ENCODE measurements at places on chromosomes 12 and 14.

DNA sequence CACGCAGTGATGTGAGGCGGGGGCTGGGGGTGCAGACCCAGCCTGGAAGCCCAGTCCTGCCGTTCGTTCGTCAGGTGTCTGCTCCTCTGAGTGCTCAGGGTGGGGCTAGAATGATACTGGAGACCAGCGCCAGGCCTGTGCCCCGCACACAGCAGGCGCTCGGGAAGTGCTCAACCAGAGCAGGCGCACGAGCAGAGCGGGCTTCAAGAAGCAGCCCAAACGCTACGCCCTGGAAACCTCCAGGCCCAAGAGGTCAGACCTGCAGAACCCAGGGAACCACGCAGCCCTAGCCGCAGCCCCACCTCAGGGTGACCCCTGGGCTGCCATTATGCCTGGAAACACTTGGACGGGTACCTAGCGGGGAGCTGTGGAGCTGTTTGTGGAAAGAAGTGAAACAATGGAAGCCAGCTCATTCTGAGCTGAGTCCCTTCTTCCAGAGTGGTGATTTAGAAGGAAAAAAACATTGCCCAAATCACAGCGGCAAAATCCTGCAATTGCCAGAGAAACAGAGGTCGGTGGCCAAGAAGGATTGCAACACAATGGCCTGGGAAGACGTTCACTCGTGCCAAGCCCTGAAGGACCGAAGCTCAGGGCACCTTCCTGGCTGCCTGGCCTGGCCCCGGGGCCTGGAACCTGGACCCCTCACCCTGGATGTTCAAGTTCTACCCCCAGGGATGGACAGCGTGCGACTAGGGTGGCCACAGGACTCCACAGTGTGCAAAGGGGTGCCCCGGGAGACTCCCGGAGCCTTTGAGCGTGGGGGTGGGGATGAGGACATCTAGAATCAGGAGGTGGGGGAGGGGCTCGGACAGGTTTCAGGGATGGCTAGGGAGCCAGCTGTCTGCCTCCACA lies 40.4 kb upstream of the DIO3 start:
- no peak for DNase-seq

- DNase-seq, result no peak
Observed at GRCh38 chr12:131592972-131593371, 117.9 kb upstream of the SFSWAP start.

DNA sequence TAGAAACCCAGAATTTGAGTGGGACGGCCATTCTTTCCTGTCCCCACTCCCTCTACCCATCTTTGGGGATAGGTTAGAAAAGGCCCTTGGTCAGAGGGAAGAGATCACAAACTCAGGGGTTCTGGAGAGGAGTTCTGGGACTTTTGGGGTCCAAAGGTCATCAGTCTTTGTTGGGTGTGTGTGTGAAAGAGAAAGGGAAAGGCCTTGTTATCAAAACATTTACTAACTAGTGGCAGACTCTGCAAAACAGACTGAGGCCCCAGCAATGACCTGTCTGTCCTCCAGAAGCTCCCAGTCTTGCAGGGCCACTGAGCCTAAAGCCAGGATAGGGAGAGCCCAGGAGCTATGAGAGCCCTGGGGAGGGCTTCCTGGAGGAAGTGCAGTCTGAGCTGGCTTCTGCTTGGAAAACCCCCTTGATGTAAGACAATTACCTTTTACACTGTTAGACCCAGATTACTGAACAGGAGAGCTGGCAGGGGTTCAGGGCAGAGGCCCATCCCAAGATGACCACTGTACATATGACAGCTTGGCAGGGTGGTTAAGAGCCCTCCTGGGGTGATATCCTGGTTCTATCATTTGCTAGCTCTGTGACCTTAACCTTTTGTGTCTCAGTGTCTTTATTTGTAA lies 429.1 kb upstream of the CCDC196 start:
- no peak for DNase-seq

DNA sequence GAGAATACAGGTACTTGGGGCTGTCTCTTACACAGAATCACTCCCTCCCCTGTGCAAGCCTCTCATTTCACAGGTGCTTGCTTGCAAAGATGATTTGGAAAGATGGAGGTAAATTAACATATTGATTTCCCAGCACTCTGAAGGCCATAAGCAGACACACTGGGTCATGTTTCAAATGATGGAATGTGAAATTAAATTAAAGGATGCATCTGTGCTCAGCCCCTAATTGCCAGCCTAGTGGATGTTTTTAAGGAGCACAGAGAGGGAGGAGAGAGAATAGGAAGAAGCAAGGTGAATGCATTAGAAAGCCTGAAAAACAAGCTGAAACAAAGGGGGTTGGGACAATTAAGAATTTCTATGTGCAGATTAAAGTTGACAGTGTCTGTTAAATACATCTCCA lies 96.1 kb upstream of the GRIP1 start:
- no peak for DNase-seq

GRCh38 chr14:102392506-102392905 lies 29.8 kb downstream of the TECPR2 start:
- no peak for DNase-seq

DNA sequence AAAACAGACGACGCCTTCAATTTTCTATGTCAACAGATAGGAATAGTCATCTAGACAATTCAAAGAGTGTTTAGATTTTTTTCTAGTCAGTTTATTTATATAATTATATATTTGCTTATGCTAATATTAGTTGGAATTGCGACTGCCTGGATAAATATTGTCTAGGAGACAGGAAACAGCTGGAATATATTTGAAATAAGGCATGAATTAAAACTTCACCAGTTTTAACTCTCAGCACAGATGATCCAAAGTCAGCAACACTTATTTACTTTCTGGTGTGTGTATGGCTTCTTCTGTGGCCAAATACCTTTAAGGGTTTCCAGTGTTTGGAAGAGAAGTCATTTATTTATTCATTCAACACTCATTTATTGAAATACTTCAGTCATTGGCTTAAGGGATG lies 1215.4 kb upstream of the USP15 start:
- no peak for DNase-seq

GRCh38 chr14:83583201-83583600 lies 1946.7 kb upstream of the FLRT2 start:
- DNase-seq, result no peak

DNA sequence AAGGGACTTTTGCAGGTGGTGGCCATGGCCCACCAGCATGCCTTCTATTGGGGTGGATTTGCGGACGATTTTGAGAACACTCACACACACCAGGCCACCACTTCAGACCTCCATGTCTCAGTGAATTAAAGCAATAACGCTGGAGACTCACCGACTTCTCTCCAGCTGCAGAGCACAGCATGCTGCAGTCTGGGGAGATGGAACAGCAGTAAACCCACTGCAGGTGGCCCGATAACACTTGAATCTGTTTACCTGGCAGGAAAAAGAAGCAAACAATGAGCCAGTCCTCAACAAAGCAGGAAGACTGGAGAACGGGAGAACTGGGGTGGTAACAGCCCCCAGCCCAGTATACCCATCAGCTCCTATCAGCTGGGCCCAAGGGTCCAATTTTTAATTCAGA lies 21.6 kb downstream of the RFC5 start:
- DNase-seq, result no peak

DNA sequence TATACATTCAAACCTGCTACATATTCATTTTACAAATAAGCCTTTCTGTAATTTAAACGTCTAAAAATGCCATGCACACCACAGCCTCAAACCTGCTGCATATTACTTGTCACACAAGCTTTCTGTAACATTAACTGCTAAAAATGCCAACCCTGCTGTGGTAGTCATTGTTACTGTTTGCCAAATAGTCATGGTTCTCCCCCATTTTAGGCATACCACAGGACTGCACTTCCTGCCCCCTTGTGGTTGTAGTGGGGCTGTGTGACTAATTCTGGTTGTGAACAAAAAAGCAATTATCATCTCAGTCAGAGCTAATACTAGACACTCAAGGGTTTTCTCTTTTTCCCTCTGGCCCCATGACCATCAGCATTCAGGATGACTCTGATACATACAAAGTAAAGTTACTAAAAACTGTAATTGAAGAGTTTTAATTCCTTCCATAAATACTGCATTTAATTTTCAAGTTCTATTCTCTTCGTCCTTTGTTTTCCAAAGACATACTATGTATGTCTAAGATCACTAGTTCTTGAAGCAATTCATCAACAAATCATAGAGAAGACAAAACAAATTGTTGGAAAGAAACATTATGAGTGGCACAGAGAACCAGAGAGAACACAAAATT lies 5.7 kb upstream of the SLC35F4 start:
- no peak for DNase-seq

- no peak for DNase-seq
Observed at GRCh38 chr12:115070313-115070712, 386.3 kb upstream of the TBX3 start.

- DNase-seq, result no peak
Observed at GRCh38 chr12:9951026-9951675, 19.0 kb upstream of the CLEC2A start.

DNA sequence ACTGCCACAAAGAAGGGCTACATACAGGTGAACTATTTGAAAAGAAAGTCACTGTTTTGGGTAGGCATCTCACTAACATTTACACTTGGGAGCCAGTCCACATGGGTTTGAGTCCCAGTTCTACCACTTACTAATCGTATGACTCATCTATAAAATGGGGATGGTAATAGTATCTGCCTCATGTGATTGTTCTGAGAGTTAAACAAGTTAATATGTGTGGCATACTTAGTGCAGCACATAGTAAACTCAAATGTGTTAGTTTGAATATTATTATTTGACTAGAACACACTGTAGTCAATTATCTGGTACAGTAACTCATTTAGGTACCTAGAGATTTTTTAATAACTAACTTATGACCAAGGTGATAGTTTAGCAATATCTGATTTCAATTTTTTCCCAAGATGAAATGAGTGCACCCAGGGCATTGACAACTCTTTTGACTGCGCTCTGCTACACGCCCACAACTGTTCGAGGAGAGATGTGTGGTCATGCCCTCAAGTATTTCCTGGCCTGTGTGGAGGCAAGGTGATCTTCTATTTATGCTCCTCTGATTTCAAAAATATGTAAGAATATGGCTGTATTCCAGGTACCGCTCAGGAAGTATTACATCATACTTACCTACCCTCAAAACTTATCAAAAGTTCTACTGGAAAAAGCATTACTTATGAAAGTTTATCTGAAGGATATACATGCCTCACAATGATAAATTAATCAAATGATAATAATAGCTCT lies 210.6 kb upstream of the EGLN3 start:
- no peak for DNase-seq

- DNase-seq, result no peak
Observed at GRCh38 chr14:94779713-94780112, 9.8 kb upstream of the GSC start.

DNA sequence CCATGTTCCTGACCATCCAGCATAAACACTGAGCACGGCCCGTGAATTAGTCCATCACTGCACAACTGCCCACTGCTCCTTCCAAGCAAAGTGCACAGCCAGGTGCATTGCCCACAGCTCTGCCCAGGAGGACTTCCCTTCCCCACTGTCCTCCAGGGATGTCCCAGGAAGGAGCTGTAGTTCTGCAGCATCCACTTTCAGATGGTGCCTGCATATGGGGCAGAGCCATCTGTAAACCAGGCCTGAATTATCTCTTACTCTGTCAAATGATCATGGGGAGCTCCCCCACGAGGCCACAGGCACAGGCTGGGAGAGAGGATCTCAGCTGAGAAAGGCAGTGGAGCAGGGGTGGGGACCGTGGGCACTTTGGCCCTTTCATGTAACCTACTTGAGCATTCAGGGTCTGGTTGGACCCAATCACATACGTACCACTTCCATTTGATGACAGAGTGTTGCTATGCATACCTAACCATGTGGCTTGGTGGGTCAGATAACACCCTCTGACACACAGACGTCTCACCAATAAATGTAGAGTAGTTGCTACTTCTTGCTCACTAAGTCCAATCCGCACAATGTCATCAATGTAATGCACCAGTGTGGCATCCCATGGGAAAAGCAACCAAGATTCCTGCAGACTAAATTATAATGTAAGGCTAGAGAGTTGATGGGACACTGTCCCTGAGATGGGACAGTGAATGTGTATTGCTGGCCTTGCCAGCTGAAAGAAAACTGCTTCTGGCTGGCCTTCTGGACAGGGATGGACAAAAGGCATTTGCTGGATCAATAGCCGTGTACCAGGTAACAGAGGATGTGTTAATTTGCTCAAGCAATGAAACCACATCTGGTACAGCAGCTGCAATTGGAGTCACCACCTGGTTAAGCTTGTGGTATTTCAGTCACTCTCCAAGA lies 113.8 kb upstream of the C14orf180 start:
- no peak for DNase-seq

DNA sequence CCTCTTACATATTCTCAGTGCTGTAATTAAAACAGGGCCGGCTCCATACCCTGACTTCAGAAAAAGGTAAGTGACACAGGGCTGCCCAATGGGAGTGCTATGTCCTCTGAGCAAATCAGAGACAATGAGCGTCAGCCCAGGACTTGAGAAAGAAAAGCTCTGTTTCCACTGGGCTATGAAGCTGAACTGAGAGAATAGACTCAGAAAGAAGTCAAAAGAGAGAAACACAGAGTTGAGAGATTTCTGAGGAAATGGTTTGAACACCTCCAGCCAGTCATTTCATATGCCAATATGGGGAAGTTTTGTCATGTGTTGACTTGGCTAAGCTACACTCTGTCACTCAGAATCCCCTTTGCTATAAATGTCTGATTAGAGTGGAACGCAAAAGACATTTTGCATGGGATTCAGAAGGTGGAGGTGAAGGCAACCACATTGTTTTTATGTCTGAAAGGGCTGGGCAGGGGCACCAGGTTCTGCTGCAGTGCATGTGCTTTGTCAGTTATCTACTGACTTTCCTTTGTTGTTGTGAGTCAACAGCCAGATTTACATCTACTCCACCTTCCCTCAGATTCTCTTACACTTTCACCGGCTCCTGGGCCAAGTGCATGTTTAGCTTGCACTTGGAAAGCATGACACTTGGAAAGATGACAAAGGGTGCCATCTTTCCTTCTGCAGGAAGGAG lies 313.3 kb downstream of the DUSP6 start:
- no peak for DNase-seq

GRCh38 chr12:28068467-28068866 lies 95.9 kb upstream of the PTHLH start:
- DNase-seq, result no peak

DNA sequence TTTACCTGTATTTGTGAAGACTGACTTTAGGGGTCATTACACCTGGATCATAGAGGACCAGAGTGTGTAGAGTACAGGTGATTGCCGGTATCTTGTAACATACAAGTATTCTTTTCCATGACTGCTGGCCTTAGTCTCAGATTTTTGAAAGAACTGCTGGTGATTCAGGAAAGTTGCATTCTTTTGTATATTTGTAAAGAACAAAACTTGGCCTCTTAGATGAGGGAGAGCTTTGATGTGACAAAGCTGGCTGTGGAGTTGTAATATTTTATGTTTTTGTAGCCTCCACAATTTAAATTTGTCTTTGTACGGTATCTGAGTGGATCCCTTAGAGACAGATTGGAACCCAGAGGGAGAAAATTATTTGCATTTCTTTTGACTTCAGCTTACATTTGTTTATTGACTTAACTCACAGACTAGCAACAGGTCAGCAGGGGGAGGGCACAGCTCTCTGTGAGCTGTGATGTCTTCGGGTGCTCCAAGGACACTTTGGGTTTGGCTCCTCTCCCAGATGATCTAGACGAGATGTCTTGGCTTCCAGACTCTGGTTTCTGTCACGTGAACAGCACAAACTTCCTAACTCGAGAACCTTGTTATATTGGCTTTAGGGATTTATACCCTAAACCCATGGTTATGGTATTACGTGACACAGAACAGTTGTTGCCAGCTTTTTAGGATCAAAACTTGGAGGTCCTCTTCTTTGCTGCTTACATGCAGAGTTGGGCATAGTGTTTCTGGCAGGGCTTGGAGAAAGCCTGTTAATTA lies 65.9 kb downstream of the DAAM1 start:
- no peak for DNase-seq

Data from stimulated activated CD4-positive, alpha-beta T cell treated with anti-CD3 and anti-CD28 coated beads, TNF-alpha, amount 100 ng/mL, for 24 hours (primary cell).